ENCODE measurements at places on chromosomes 4 and X. TPM values are rescaled to one million over a fixed set of nuclear protein-coding genes. Genes with fewer than 3 reads are reported as not detected.

The ADAMTS3 gene
- not detected for total RNA-seq

The MAGEA8 gene
- not detected for total RNA-seq

The LONRF3 gene
- total RNA-seq = 0.73 TPM

The SSX4B gene
- total RNA-seq = not detected

The GATA1 gene
- not detected for total RNA-seq

The GC gene
- not detected for total RNA-seq

The DUSP9 gene
- not detected for total RNA-seq

The ARR3 gene
- total RNA-seq = not detected

The KLF8 gene
- 13.1 TPM for total RNA-seq

The NAT8L gene
- total RNA-seq = 0.08 TPM

The RHOXF1 gene
- total RNA-seq = not detected
